ENCODE measurements at places on chromosomes 2 and 18.

- no peak for DNase-seq
These were observed 72.2 kb downstream of the CRIM1 start for GRCh38 chr2:36427790-36428243.

DNA sequence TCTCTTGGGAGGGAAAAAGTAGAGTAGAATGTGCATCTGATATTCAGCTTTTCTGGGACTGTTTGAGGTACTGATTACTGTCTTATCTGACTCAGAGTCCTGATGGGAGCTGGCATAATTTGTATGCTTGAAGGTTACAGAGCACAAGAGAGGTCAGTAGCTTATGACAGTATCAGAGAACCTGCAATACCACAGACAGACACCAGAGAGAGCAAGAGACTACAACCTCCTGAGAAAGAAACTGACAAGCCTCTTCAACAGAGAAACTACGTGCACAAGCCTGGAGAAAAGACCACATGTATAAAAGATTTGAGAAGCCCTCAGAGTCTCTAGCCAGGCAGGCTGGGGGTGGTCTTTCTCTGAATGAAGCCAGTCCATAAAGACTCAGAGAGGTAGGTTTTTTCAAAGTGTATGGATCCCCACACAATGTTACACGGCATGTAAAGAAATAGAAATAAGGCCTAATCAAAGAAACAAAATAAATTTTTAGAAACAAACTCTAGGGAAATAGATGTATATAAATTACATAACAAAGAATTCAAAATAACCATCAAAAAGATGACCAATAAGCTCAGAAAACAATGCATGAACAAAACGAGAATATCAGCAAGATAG is 568.3 kb downstream of the LRRTM4 start:
- DNase-seq = no peak

- DNase-seq = no peak
These were observed 17.7 kb downstream of the EIF4E2 start for GRCh38 chr2:232568161-232568560.

DNA sequence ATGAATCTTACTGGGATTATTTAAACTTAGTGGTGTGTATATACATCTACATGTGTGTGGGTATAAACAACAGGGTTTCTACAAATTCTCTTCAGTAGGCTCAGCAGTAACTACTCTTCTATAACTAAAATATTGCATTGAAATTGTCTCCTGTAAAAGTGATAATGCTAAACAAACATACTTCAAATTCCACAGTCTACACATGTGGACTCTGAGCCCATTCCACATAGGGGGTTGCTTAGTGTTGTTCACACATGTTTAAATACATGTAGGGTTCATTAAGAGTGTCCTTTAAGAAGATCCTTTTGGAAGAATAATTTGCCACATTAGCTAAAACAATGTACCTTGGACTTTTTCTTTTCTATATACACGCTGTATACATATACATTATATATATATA is 152.8 kb upstream of the VRK2 start:
- DNase-seq = no peak

DNA sequence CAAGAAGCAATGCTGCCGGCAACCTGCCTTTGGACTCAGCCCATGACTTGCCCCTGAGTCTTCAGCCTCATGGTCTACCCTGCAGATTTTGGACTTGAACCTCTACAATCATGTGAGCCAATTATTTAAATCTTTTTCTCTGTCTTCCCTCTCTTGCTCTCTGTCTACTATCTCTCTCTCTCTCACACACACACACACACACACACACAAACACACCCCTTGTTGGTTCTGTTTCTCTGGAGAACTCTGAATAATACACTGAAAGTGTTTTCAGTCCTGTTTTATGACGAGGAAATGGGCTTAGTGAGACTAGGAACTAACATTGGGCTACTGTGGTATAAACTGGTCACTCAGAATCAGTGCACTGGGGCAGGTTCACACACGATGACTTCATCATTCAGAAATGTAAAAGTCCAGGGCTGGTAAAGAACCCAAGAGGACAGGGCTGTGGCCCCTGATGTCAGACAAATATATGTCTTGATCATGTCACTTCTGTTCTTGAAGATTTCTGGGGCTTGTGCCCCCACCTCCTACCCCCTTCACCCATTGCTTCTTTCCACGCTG is 266.1 kb upstream of the SIX2 start:
- no peak for DNase-seq

DNA sequence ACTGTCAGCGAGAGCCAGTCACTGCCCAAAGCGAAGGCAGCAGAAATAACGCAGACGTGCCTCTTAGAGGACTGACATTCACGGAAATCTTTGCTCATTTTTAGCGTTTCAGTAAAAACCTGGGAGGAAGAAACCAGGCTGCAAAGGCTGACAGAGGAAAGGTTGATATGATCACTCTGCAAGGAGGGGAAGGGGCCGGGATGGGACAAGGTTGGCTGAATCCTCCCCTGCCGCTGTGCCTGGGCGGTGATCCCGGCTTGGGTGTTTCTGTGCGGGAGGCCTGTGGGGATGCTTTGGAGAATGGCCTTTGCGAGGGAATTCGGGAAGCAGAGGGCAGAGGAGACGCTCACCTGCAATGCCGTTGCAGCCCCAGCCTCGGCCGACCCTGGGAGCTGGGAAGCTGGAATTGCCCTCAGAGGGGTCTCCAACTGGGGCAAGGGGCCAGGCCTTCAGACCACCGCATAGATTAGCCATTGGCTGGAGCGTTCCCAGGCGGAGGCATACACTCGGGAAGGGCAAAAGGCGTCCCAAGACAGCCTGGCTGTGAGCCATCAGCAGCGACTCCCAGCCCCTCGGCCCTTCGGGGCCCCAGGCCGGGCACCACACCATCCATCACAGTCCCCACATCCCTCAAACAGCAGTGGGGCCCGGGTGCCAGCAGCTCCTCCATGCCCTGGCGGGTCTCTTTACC is 111.7 kb upstream of the GPC1 start:
- no peak for DNase-seq

- DNase-seq = no peak
These were observed 146.3 kb upstream of the LMAN1 start for GRCh38 chr18:59505356-59505755.
